NCI-H460 (cell line): ENCODE measurements at places on chromosomes 1 and 21.

GRCh38 chr1:73998348-73998959 lies 199.5 kb downstream of the LRRIQ3 start:
- peak; percentile 33 for DNase-seq

- DNase-seq: no peak
Observed at GRCh38 chr1:10671622-10672342, 124.7 kb downstream of the CASZ1 start.

DNA sequence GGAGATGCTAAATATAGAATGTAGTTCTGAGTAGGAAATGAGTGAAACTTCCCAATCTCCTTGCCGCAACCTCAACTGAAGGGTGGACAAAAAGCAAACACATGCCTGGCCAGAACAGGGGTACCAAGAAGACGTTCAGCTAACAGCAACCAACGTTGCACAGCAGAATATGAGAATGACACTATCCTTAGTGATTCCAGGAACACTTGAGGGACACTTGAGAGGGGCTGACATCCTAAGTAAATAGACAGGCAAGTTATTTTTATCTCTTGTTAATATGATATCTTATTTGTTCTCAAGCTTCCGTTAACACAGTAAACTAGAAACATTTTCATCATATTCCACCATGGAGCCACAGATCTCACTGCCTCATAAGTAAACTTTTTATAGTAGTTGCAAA lies 908 bp downstream of the KRTAP19-1 start:
- DNase-seq: no peak

GRCh38 chr1:12164210-12164609 lies 2.6 kb upstream of the TNFRSF1B start:
- DNase-seq: no peak

DNA sequence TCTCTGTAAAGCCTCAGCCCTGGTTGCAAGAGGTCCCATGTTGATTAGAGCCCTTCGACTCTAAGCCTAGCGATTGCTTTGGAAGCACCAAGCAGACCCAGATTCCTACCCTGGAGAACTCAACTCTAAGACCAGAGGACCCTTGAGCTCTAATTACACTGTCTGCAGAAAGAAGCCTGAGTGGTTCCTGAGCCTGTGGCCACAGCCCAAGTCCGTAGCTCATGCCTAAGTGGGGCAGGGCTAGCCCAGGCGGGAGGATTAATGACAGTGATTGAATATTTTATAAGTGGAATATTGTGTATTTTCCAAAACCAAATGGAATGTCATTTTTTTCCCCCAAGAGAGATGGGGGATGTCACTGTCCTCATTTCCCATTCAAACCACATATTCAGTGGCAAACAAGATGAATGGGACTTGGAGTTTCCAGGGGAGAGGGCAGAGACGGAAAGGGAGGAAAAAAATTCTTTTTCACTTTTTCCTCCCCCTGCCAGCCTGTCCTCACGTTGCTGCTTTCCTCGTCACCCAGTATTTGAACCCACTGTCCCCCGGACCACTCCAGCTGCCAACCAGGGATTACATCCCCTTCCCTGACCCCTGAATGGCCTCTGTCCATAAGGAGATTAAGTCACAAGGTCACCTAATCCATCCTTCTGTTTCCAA lies 79.6 kb upstream of the CTTNBP2NL start:
- DNase-seq: no peak

DNA sequence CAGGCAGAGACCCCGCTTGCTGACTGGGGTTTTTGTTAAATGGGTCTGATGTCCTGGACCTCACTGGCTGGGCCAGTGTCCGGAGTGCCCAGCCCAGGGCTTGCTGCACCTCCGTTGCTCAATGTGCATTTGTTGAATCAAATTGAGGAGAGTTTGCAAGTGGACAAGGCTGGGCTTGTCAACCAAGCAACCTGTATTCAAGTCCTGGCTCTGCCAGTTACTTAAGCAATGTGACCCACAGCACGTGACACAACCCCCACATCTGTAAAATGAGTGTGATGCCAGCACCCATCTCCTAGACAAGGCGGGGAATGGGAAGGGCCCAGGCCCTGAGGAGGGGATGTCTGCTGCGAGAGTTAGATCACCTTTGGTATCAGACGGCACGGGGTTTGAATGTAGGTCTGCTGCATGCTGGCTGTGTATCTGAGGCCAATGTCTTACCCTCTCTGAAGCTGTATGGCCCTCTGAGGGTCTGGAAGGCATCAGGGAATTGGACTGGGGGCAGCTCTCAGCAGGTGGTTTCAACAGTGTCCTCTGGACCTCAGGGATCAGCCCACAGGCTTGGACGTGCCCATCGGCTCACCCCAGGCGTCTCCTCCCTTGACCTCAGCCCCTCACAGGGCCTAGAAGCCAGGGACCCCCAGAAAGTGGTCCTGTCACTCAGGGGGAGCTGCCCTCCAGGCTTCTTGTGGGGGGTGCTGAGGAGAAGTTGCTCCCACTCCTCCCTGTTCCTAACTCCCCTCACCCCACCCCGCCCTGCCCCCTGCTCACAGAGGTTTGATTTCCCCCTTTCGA lies 51.0 kb upstream of the RUNX3 start:
- no peak for DNase-seq

- DNase-seq: no peak
Observed at GRCh38 chr1:57678138-57678537, 254.3 kb upstream of the DAB1 start.

GRCh38 chr1:234515411-234515810 lies 36.4 kb upstream of the TARBP1 start:
- DNase-seq: no peak

DNA sequence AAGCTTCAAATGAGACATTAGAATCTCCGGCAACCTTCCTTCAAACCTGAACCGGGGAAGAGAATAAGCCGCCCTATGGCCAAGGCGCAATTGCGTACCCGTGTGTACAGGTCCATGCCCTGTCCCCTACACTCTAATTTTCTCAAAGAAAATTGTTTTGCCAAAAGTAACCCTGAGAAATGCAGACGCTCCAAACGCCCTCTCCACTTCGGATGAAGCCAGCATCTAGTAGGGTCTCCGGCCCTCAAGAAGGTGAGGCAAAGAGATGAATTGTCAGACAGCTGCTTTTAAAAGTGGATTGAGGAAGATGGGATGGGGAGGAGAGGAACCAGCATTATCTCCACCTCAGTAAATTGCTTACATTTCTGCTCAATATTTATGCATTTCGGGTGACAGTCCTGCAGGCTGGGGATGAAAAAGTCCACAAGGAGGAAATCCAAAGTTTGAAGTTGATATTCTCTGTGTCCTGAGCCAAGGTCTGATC lies 630 bp upstream of the LHX9 start:
- DNase-seq: no peak

- no peak for DNase-seq
Observed at GRCh38 chr1:231053493-231054162, 13.6 kb upstream of the FAM89A start.

DNA sequence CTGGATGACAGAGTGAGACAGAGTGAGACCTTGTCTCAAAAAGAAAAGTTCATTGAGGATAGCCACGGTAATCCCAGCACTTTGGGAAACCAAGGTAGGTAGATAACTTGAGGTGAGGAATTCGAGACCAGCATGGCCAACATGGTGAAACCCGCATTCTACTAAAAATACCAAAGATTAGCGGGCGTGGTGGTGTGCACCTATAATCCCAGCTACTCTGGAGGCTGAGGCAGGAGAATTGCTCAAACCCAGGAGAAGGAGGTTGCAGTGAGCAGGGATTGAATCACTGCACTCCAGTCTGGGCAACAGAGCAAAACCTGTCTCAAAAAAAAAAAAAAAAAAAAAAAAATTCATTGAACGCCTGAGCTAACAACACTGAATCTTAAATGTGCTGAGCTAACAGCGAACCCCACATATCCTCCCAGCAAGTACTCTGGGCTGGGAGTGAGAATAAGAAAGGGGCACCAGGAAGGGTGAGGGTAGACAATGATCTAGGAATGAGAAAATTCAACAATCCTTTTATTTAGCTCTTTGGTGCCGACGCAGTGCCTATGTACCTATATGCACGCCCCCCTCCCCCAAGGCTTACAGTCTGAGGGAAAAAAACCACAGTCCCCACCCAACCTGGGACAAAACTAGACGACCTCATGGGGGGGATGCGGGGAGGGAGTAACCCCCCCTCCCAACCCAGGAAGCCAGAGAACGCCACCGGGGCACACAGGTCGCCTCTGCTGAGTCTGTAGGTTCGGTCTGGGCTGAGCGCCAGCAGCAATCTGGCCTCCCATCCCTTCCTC lies 1.4 kb upstream of the CACNA1S start:
- no peak for DNase-seq

DNA sequence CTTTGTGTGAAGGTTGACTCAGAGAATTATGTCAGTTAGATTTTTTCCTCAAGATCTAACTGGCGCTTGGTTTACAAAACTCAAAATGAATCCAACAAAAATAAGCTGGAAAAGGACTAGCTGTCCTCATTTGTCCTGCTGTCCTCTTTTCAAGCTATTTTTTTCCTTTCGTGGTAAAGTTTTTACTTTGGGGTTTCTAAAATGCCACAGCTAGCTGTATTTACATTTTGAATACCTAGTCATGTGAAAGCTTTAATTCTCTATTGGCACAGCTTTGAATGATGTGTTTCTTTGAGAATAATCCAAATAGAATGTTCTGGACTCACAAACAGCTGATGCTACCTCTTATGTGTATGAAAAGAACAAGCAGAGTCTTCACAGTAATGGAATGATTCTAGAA lies 673.6 kb upstream of the NR5A2 start:
- no peak for DNase-seq

DNA sequence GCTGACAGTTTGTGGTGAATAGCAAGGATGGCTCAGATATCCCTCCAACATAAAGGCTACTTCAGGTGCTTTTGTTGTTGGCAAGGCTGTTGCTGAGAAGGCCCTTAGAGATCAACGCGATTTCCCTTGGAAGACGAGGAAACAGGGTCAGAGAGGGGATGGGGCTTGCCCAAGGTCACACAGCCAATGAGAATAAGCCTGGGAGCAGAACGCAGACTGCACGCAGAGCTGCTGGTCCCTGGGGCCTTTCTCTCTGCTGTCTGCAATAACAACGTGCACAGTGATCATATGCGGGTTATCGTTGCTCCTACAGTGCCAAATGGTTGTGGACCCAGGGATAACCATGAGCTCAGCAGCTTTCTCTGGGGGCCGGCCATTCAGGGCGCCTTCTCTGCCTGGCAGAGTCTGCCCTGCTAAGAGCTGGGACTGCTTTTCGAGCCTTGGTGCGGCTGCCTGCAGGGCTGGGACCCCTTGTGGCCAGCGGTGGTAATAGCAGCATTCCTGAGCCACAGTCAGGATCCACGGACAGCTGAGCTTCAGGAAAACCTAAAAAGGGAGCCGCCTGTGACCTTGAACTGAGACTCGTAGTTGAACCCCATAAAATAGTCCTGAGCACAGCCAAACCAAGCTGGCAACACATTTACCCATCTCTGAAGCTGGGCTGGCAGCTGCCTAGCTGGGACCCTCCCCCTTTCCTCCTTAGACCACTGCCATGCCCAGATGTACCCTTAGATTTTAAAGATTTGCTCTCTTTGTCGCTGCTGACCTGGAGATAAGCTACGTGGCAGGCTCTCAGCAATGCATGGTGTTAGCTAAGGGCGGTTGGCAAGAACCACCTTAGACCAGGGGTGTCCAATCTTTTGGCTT lies 39.8 kb downstream of the HTR6 start:
- peak; percentile 33 for DNase-seq

- DNase-seq: no peak
Observed at GRCh38 chr21:33747420-33747819, 105.1 kb downstream of the ITSN1 start.

- no peak for DNase-seq
Observed at GRCh38 chr1:151193304-151193703, 3.3 kb upstream of the VPS72 start.

- DNase-seq: no peak
Observed at GRCh38 chr1:153478692-153479618, 18.5 kb upstream of the S100A7 start.

- no peak for DNase-seq
Observed at GRCh38 chr1:192161976-192162375, 3.7 kb downstream of the RGS18 start.

- peak; percentile 98 for DNase-seq
Observed at GRCh38 chr1:8182034-8182761, 135.7 kb upstream of the SLC45A1 start.

GRCh38 chr1:54230507-54231339 lies 30.8 kb downstream of the MRPL37 start:
- DNase-seq: no peak

- DNase-seq: peak; percentile 65
Observed at GRCh38 chr21:44817914-44818639, at the start of gene SUMO3. SUMO3 (minus strand) TSS chr21:44818062; CDS start chr21:44817968, 94 bp downstream.

- DNase-seq: no peak
Observed at GRCh38 chr1:158145173-158145719, 35.4 kb upstream of the CD1D start.

DNA sequence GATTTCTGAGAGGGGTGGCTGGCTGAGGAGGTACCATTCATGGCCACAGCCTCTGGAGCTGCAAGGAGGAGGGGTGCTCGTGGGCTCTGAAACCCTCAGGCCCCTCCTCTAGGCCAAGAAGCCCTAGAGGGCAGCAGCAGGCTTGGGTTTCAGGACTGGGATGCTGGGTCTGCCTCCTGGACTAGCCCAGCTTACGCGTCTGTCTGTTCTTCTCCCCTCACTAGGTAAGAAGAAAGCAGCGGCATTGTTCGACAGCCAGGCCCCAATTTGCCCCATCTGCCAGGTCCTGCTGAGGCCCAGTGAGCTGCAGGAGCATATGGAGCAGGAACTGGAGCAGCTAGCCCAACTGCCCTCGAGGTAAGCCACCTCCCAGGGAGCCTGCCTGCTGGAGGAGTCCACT lies 60.3 kb downstream of the TMEM53 start:
- DNase-seq: no peak

- DNase-seq: no peak
Observed at GRCh38 chr1:107342768-107343167, 201.9 kb downstream of the NTNG1 start.

DNA sequence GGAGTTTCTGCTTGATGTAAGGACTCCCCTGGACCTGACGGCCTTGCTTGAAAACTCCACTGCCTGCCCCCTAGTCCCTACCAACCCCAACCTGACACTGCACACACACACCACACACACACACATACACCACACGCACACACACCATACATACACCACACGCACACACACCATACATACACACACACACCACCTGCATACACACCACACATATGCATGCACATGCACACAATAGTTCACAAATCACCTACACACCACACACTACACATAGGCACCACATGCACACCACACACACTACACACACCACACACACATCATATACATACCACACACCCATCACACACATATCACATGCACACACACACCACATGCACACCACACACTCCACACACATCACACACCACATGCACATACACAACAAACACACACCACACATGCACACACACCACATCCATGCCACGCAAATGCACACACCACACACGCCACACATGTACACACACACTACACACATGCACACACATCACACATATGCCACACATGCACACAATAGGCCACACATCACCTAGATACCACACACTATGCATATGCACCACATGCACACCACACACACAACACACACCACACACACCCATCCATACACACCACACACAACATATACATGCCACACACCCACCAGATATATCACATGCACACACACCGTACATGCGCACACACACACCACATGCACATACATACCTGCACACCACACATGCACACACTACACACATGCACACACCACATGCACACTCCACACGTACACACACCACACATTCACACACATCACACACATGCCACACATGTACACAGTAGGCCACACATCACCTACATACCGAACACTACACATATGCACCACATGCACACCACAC lies 3.7 kb downstream of the CASQ1 start:
- no peak for DNase-seq

- no peak for DNase-seq
Observed at GRCh38 chr1:12482988-12483387, 135.0 kb downstream of the DHRS3 start.
